NCI-H524 treated with DMSO at 0.1 percent for 48 hours (cell line): ENCODE measurements at places on chromosomes 11 and 22.

- no peak for DNase-seq
Observed at GRCh38 chr22:40107851-40108378, 69.8 kb upstream of the TNRC6B start.

GRCh38 chr11:44445500-44446365, 119.7 kb upstream of the CD82 start:
- no peak for DNase-seq

DNA sequence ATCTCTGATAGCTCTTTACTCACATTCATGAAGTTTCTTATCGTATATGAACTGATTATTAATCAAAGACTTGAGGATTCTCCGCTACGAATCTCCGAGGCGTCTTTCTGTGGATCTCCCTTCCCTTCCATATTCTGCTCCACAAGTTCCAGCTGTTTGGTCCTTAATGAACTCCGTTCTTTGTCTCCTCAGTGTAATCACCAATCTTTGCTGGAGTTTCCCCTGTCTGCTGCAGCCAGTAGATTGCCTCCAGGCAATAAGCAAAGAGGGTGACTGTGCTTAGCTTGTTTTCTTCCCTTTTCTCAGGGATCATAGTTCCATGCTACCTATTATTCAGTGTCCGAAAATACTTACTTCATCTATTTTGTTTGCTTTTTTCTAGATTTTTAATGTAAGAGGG, 169.6 kb upstream of the FOLH1 start:
- DNase-seq, result no peak

DNA sequence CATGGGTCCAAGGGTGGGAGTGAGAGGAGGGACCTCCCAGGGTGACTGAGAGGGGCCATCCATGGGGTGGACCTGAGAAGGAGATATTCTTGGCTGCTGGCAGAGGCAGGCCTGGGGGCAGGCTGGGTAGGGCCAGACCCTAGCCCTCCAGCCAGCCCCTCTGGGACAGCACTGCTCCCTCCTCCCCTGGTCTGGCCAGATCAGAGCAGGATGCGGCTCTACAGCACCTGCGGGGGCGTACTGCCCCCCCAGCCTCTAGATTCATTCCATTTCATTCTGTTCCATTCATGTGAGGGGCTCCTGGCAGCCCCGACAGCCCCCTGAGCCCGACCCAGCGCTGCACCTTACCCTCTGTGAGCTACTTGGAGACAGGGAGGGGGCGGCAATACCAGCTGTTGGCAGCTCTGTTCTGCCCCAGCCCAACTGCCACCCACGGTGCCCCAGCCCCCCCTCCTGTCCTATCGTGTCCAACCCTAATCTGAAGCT, 34.3 kb upstream of the MYRF start:
- DNase-seq, result peak; percentile 54

DNA sequence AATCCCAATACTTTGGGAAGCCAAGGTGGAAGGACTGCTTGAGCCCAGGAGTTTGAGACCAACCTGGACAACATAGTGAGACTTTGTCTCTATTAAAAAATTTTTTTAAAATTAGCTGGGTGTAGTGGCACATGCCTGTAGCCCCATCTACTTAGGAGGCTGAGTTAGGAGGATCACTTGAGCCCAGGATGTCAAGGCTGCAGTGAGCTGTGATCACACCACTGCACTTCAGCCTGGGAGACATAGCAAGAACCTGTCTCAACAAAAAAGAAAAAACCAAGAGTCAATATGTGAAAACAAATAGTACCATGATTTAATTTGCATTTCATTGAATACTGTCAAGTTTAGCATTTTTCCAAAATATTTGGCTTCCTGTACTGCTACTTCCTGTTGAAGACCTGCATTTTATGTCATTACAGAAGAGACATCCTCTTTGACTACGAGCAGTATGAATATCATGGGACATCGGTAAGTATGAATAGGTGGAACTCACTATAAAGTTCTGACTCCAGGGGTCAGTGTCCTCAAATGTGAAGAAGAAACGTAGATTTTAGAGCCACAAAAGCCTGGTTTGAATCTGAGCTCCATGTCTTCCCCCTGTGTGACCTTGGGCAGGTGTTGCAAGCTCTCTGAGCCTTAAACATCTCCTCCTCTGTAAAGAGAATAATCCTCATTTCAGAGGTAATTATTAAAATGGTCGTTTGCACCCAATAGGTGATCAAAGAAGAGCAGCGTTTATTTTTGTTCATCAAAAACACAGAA, 16.0 kb downstream of the CDC45 start:
- no peak for DNase-seq

DNA sequence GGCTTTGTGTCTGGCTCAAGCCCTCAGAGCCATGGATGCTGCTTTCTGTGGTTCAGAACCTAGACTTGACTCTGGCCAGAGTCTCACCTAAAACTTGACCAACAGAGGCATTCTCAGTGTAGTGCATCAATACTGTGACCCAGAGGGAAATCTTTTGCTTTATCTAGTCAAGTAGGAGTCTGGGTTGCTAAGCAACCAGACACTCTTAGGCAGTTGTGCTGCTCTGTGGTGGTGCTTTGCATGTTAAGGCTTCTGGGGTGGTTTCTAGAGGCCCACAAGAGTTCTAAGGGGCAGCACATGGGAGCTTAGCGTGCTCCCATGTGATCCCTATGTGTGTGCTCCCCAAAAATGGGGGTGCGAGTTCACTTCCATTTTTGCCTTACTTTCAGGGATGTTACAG, 224.6 kb upstream of the PLET1 start:
- no peak for DNase-seq

DNA sequence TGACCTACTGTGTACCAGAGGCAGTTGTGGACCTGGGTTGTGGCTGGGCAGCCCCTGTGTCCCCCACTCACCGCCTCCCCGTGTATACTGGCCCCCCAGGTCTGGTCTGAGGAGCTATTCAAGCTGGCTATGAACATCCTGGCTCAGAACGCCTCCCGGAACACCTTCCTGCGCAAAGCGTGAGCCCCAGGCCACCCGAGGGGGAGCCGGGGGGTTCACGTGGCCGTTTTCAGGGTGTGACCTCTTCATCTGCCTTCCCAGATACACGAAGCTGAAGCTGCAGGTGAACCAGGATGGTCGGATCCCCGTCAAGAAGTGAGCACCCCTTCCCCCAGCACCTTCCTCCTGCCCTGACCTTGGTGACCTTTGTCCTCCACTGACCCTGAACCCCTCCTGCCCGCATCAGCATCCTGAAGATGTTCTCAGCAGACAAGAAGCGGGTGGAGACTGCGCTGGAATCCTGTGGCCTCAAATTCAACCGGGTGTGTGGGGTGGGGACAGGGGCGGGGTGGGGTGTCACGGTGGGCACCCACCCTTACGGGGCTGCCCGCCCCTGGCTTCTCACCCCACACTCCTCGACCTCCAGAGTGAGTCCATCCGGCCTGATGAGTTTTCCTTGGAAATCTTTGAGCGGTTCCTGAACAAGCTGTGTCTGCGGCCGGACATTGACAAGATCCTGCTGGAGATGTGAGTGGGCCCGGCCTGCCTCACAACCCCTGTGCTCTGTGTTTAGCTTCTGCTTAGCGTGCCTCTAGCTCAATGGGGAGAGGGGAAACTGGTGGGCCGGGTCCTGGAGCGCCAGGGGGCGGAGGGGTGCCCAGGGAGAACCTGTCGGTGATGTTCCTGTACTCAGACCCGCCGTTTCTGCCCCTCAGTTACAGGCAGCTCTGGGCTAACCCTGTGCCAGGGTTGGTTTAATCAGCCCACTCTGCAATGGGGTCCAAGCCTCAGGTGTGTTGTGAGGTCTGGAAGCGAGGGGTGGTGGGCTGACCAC, 4.1 kb downstream of the PLCB3 start:
- no peak for DNase-seq

GRCh38 chr11:76568139-76568538, 102.4 kb downstream of the LRRC32 start:
- DNase-seq, result no peak

GRCh38 chr22:46792841-46793261, 30.4 kb downstream of the TBC1D22A start:
- no peak for DNase-seq

GRCh38 chr11:5065027-5065426, 4.3 kb upstream of the OR52E1 start:
- DNase-seq, result no peak

DNA sequence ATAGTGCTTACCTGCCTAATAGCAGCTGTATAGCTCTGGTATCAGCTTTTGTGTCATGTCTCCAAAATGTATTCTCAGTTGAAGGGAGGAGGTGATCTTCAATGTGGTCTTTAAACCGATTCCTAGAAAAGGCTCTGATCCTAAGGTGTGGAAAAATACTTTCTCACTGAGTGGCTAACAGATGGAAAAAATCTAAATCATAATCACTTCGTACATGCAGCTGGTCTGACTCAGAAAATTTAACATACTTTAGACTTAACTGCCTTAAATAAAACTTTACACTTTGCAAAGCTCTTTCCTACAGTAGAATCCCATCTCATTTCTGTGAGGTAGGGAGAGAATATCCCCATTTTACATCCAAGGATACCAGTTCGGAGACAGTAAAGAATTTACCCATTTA, 38.0 kb downstream of the C2CD3 start:
- no peak for DNase-seq

DNA sequence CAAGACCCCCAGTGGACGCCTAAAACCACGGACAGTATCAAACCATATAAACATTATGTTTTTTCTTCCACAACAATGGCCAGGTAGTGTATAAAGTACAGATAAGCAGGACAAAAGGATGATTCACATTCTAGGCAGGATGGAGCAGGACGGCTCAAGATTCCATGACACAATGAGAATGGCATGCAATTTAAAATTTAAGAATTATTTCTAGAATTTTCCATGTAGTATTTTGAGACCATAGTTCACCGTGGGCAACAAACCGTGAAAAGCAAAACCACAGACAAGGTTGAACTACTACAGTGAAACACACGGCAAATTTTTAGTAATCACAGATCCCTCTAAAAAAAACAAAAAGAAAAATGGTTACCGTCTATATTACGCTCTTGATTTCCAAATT, 7.5 kb downstream of the NARS2 start:
- DNase-seq, result no peak

GRCh38 chr22:18059991-18060390, 17.8 kb upstream of the PEX26 start:
- DNase-seq, result no peak

DNA sequence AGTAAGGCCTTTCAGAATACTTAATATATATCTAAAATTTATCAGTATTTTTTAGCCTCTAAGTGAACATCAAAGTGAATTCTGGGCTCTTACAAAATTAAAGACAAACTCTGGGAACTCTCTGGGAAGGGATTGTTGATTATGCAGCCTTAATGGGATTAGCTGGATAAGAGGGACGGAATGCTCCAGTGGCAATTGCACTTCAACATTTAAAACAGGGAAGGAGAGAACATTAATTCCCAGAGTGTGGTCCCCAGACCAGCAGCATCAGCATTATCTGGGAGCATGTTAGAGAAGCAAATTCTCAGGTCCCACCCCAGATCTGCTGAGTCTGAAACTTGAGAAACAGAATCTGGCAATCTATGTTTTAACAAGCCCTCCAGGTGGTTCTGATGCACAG, 46.5 kb downstream of the POLD3 start:
- DNase-seq, result no peak

GRCh38 chr11:121456151-121456550, 3.4 kb upstream of the SORL1-AS1 start:
- no peak for DNase-seq

- DNase-seq, result no peak
Observed at GRCh38 chr22:35394011-35394312, 6.0 kb upstream of the MCM5 start.

DNA sequence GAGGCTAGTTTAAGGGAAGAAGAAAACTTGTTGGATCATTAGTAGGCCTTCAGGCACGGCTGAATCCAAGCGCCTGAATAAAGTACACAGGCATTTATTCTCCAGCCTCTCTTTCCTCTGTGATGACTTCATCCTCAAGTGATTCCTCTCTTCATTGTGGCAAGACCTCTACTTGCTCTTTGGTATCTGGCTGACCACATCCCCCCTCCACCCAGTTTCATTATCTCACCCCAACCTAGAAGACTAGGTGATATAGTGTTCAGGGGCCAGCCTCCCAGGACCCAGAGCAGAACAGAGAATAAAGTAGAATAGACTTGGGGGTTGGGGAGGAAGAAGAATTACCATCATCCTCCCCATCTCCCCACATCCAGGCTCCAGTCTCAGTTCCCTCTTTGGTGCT, 189.3 kb downstream of the MIAT start:
- no peak for DNase-seq

DNA sequence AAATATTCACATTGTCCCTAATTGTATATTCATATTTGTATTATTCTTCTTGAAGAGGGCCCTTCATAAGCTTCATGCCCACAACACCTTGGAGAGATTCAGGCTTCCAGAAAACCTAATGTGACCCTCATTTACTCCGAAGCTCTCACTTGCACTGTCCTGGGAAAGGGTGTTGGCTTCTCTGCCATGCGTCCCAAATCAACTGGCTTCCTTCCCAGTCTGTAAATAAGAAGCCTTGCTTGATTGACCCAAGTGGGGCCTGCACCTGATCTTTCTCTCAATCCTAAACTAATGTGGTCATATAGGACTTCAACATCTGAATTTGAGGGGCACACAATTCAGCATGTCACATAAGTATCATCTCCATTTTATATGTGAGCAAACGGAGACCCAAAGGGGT, 40.5 kb upstream of the ZBTB16 start:
- DNase-seq, result no peak

GRCh38 chr11:11476971-11477645, 124.1 kb upstream of the CSNK2A3 start:
- DNase-seq, result no peak

DNA sequence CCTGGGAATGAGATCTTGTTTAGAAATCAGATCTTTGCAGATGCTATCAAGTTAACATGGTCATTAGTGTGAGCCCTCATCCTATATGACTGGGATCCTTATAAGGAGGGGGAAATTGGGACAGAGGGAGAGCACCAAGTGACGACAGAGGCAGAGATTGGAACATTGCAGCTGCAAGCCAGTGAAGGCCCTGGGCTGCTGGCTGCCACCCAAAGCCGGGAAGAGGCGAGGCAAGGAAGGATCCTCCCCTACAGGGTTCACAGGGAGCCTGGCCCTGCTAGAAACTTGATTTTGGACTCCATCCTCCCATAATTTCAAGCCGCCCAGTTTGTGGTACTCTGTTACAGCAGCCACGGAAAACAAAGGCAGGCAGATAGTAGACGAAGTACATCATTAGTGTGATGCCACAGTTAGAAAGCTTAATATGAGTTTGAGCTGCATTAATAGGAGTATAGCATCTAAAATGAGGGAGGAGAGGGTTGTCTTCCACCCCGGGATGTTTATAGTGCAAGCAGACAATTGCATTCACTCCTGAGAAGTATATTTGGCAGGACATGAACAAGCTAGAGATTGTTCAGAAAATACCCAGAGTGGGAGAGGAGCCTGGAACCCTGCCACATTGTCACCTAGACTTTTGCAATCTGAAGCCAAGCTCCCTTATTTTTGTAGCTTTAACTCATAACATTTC, 56.8 kb upstream of the CLMP start:
- no peak for DNase-seq

- no peak for DNase-seq
Observed at GRCh38 chr22:47240116-47240515, 477.7 kb downstream of the TBC1D22A start.

- peak; percentile 91 for DNase-seq
Observed at GRCh38 chr11:8290081-8290810, 26.6 kb upstream of the LMO1 start.
